ENCODE measurements at places on chromosomes 11 and 22. TPM values are rescaled to one million over a fixed set of nuclear protein-coding genes. Genes with fewer than 3 reads are reported as not detected.

SLC35E4 gene
- total RNA-seq: 3.1 TPM

C22orf15 gene
- 1.6 TPM for total RNA-seq

ARHGAP20 gene
- 2.6 TPM for total RNA-seq

OR52I2 gene
- total RNA-seq: not detected

ACTN3 gene
- 0.26 TPM for total RNA-seq

DNA sequence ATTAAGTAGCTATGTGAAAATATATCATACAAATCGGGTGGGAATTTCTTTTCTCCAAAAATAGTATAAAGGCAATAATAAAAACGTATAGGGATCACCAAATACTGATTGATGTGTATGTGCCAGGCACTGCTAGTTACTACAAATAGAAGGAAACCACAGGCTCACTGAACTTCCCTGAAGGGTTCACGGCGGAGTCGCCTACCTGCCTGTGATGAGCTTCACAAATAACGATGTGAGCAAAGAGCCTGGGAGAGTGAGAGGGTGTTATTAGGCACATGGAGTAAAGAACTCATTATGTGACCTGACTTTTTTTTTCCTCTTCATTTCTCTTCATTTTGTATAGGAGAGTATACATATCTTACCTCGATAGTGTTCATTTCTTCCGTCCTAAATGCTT lies 36.0 kb upstream of the L3MBTL2 start:
- H3K27me3 ChIP-seq: no peaks in the 10 kb centered on the region
- no peak overlapping the region for H3K4me3 ChIP-seq
- H3K36me3 ChIP-seq: no peaks in the 10 kb centered on the region
- peaks cover 2% of the 10 kb centered on the region for H3K4me1 ChIP-seq

GRCh38 chr22:22712666-22713365 lies 68.4 kb downstream of the GGTLC2 start:
- no peaks in the 10 kb centered on the region for H3K27me3 ChIP-seq
- H3K4me3 ChIP-seq: no peak overlapping the region
- H3K27ac ChIP-seq: no peak overlapping the region
- DNase-seq: no peak
- no peaks in the 10 kb centered on the region for H3K36me3 ChIP-seq

GRCh38 chr11:119019996-119020395 lies 1.4 kb downstream of the TRAPPC4 start:
- H3K36me3 ChIP-seq: no peaks in the 10 kb centered on the region

DNA sequence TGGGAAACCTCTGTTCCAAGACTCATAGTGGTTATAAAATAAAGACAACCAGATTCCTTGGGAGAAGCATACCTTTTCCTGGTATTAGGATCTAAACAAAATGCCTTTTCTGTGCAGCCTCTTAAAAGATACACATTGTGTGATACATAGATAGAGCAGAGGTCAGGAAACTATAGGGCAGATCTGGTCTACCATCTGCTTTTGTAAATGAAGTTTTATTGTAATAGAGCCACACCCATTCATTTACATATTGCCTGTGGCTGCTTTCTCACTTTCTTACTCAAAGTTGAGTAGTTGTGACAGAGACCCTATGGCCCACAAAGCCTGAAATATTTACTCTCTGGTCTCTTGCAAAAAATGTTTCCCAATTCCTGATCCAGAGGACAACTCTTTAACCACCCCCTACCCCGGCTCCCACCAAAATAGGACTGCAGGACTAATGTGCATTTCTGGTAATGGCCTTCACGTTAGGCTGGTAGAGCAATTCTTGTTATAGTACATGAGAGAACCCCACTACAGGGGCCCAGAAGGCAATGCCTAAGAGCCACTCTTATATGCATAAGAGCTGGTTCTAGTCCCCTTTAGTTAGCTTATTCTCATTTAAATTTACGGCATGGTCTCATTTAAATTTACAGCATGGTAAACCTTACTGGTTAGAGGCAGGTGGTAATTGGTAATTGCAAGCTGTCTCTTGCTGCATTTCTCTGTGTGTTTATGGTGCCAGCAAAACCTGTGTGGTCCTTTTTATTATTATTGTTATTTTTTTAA lies 76.8 kb upstream of the YWHAH start:
- no peak overlapping the region for H3K4me3 ChIP-seq
- no peak overlapping the region for H3K27ac ChIP-seq
- no peaks in the 10 kb centered on the region for H3K4me1 ChIP-seq
- DNase-seq: no peak
- no peaks in the 10 kb centered on the region for H3K36me3 ChIP-seq

DNA sequence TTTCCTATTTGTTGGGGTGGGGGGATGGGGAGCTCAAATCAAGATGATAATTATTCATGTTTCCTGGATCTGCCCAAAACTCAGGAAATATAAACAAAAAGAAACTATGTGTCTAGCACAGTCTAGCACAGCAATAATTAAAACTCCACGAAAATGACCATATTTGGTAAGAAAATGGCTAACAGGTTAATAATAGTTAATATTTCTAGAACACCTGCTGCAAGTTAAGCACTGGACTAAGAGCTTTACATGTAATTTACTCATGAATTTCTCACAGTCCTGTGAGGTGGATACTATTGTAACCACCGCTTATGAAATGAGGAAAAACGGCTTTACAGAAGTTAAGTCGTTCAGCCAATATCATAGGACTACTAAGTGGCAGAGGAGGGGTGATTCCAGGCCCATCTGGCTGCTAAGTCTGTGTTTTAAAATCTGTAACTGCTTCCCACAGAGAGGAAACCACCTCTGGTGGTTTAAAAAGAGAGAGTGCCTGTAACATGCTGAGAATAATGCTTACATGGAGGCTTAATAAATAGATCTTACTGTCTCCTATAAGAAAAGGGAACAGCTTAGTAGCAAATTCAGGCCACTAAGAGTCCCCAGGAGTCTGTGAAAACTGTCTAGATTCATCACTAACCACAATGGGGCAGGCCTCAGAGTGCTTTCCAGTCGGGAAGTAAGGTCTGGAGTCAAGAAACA lies 11.0 kb upstream of the AMOTL1 start:
- no peaks in the 10 kb centered on the region for H3K27me3 ChIP-seq
- DNase-seq: no peak
- H3K27ac ChIP-seq: no peak overlapping the region
- H3K36me3 ChIP-seq: no peaks in the 10 kb centered on the region
- no peaks in the 10 kb centered on the region for H3K4me1 ChIP-seq
- no peak overlapping the region for H3K4me3 ChIP-seq

- peak overlapping the region; percentile 47 for H3K27ac ChIP-seq
- peaks cover 3% of the 10 kb centered on the region for H3K4me1 ChIP-seq
- H3K36me3 ChIP-seq: no peaks in the 10 kb centered on the region
- no peaks in the 10 kb centered on the region for H3K27me3 ChIP-seq
- DNase-seq: peak; percentile 42
- peak overlapping the region; percentile 6 for H3K4me3 ChIP-seq
Observed at GRCh38 chr11:86041975-86042378, 26.9 kb downstream of the PICALM start.

DNA sequence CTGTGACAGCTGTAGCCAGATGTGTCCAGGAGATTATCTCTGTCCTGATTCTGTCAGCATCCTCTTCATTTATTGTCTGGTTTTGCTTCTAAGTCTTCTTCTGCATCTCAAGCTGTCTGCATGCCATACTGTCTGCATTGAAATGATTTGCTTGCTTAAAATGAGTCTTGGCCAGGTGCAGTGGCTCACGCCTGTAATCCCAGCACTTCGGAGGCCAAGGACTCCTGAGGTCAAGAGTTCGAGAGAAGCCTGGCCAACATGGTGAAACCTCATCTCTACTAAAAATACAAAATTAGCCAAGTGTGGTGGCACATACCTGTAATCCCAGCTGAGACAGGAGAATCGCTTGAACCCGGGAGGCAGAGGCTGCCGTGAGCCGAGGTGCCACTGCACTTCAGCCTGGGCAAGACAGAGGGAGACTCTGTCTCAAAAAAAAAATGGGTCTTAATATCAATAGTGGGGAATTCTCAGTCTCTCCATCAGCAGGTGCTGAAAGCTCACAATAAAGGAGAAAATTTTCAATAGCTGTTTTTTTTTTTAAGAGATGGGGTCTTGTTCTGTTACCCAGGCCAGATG lies 39.2 kb upstream of the AMPD3 start:
- no peaks in the 10 kb centered on the region for H3K27me3 ChIP-seq
- no peak overlapping the region for H3K4me3 ChIP-seq
- H3K4me1 ChIP-seq: no peaks in the 10 kb centered on the region
- H3K36me3 ChIP-seq: no peaks in the 10 kb centered on the region
- no peak overlapping the region for H3K27ac ChIP-seq

- peak overlapping the region; percentile 90 for H3K27ac ChIP-seq
- DNase-seq: no peak
- peaks cover 11% of the 10 kb centered on the region for H3K4me1 ChIP-seq
Observed at GRCh38 chr11:121656328-121657090, 203.7 kb upstream of the SORL1-AS1 start.

DNA sequence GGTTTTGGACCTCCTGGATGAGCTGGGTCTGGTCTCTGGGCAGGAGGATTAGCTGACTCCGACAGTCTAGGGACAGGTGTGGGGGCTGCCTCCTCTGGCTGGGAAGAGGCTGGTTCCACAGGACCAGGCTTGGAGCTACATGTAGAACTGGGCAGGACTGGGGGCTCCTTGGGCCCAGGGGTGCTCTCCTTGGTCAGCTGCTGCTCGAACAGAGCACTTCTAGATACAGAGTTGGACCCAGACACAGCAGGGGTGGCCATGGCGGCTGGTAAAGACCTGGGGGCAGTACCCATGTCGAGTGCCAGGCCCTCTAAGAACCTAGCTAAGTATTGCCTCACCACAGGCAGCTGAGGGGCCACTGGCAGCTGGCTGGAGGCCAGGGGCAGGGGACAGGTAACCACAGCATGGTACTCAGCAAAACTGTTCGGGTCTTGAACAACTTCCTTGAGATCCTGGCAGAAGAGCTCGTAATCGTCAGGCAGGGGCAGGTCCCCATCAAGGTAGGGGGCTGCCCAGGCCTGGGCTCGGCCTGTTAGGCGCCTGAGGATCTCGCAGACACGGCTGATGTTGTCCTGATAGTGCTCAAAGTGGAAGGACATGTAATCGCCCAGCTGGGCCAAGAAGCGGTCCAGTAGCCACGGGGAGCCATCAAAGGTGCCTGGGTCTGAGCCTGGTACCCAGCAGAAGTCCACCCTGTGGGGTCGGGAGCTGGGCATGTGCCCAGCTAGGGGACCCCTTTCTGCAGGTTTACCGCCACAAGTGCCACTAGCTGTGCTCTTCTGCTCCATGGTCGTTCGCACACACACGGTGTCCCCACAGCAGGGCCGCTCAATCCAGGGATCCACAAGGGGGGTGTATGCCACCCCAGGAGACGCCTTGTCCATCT lies 3.1 kb downstream of the GNB1L start:
- H3K36me3 ChIP-seq: no peaks in the 10 kb centered on the region
- peak; percentile 32 for DNase-seq
- H3K27me3 ChIP-seq: no peaks in the 10 kb centered on the region
- H3K4me1 ChIP-seq: peaks cover 12% of the 10 kb centered on the region

- no peak overlapping the region for H3K27ac ChIP-seq
- no peak overlapping the region for H3K4me3 ChIP-seq
- no peak for DNase-seq
- no peaks in the 10 kb centered on the region for H3K4me1 ChIP-seq
Observed at GRCh38 chr22:23156286-23156685, 11.0 kb downstream of the RAB36 start.

DNA sequence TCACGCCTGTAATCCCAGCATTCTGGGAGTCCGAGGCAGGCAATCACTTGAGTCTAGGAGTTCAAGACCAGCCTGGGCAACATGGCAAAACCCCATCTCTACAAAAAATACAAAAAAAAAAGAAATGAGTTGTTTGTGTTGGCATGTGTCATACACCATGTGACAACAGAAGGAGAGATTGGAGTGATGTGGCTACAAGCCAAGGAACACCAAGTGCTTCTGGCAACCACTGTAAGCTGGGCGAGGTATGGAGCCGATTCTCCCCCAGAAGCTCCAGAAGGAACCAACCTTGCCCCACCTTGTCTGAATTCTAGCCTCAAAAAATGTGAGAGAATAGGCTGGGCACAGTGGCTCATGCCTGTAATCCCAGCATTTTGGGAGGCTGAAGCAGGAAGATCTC lies 39.1 kb upstream of the SLC35C1 start:
- H3K27me3 ChIP-seq: no peaks in the 10 kb centered on the region
- no peak for DNase-seq
- no peak overlapping the region for H3K4me3 ChIP-seq
- no peaks in the 10 kb centered on the region for H3K36me3 ChIP-seq
- no peaks in the 10 kb centered on the region for H3K4me1 ChIP-seq

All from ovary (tissue), 10 donors.